ENCODE measurements at places on chromosomes 5 and 9. TPM values are rescaled to one million over a fixed set of nuclear protein-coding genes. Genes with fewer than 3 reads are reported as not detected.
A peak's percentile ranks its signal among the peaks of the same experiment; 100 is the strongest.

GRCh38 chr9:7130266-7130820 lies 372.6 kb downstream of the KDM4C start:
- no peaks in the 10 kb centered on the region for H3K27me3 ChIP-seq
- no peaks in the 10 kb centered on the region for H3K36me3 ChIP-seq
- no peak for DNase-seq
- no peak overlapping the region for H3K4me3 ChIP-seq
- H3K27ac ChIP-seq, result no peak overlapping the region

DNA sequence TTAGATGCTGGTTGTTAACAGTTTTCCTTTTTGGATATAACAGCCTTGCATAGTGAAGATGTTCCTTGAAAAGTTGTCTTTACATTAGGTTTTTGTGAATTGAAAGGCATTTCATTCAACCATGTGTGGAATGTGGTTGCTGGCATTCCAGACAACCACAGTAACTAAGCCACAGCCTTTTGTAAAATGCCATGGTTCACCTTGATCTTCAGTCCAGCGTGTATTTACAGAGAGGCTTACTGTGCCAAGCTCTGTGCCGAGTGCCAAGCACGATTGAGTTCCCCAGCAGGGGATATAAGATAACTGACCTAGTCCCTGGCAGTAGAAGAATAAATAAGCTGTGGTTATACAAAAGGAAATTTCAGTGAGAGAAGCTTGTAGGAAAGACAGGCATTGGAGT lies 4.9 kb downstream of the EXOSC2 start:
- DNase-seq, result no peak
- H3K4me3 ChIP-seq, result no peak overlapping the region
- H3K36me3 ChIP-seq, result peaks cover 57% of the 10 kb centered on the region
- peak overlapping the region; percentile 34 for H3K27ac ChIP-seq
- peaks cover 28% of the 10 kb centered on the region for H3K4me1 ChIP-seq
- H3K27me3 ChIP-seq, result no peaks in the 10 kb centered on the region

- H3K27ac ChIP-seq, result no peak overlapping the region
- no peaks in the 10 kb centered on the region for H3K36me3 ChIP-seq
- no peaks in the 10 kb centered on the region for H3K27me3 ChIP-seq
- H3K4me1 ChIP-seq, result no peaks in the 10 kb centered on the region
- H3K4me3 ChIP-seq, result no peak overlapping the region
These were observed 146.0 kb upstream of the NMUR2 start for GRCh38 chr5:152551061-152551460.

Gene SH3PXD2B
- 58.3 TPM for total RNA-seq

DNA sequence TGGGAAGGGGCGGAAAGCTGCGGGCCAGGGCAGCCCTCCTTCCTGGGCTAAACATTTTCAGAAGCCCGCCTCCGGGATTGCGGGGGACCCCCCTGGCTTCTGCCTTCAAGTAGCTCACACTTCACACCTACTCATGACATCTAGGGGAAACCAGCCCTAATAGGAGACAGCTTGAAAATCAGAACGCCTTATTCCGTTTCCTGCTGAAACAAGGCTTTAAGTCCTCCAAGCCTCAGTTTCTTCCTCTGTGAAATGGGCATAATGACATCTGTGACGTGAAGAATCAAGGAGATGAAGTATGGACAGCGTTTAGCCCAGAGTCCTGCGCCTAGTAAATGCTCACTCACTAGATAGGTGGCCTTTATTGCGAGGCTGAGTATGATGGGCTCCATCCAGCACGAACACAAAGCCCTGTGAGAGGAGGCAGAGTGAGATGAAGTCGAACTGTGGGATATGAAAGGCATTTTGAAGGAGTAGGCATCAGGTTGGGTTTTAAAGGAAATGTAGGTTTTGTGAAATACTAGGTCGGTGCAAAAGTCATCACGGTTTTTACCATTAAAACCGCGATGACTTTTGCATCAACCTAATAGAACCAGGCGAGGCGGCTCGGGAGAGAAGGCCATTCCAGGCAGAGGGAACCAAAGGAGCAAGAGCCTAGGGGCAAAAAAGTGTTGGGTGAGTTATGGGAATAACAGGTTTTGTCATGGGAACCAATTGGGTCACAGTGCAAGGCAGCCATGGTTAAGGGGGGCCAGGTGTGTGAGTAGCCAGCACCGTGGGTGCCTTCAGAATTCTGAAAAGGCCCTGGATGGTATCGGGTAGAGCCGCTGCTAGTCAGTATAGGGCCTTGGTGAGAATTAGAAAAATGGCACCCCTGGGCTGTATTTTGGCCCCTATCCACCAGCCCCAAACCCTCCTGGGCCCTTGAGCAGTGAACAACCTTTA lies 1.0 kb upstream of the TSC1 start:
- peak overlapping the region; percentile 99 for H3K4me3 ChIP-seq
- peak overlapping the region; percentile 97 for H3K27ac ChIP-seq
- peaks cover 31% of the 10 kb centered on the region for H3K4me1 ChIP-seq

Gene TMOD1
- total RNA-seq, result not detected

DNA sequence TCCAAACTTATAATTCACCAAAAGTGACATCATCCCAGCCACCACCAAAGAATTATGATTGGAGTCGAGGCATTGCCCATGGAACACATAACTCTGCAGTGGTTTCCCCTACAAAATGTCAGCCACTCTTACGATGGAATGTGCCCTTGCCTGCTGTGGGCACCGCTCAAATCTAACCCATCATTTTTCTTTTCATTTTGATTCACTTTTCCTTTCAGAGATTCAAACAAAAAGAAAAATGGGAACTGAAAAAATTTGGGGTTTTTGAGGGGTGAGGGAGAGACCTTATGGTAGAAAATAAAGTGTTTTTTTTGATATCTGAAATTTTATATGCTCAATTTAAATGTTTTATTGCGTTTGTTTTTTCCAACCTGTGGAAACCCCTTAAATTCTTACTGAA lies 28.1 kb downstream of the SMARCA2 start:
- no peaks in the 10 kb centered on the region for H3K27me3 ChIP-seq
- H3K4me1 ChIP-seq, result no peaks in the 10 kb centered on the region
- no peak for DNase-seq
- H3K4me3 ChIP-seq, result no peak overlapping the region
- no peak overlapping the region for H3K27ac ChIP-seq
- peaks cover 32% of the 10 kb centered on the region for H3K36me3 ChIP-seq

Gene RELL2
- 5.1 TPM for total RNA-seq

Gene TTLL11
- 8.0 TPM for total RNA-seq

Gene KIF12
- total RNA-seq, result not detected

Gene RGS7BP
- under 0.01 TPM for total RNA-seq

Gene TLX3
- total RNA-seq, result not detected

DNA sequence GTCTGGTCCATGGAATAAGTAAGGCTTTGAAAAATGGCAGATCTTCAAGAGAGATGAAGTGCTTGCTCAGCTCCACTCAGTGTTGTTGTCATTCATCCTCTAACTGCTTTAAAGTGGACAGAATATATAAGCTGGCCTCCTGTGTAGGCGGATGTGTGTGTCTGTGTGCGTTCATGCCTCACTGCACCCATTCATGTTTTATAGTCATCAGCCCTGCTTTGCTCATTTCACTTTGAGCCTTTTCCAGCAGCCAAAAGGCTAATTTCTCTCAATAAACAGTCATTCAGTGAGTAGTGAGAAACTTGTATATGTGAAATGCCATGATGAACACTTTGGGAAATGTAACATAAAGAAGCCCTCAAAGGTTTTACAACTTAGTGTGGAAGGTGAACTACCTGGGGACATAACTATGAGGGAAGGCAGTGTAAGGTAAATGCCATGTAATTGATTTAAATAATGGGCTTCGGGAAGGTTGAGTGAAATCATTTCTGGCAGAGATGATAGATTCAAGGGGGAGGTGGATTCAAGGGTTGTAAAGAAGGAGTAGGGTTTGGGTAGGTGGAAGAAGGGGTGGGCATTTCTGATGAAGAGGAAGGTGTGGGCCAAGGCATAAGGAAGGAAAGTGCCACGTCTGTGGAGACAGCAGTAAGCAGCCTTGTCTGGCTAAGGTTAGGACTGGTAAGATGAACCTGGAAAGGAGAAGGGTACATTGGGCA lies 15.7 kb downstream of the TTC23L start:
- no peak overlapping the region for H3K4me3 ChIP-seq
- no peaks in the 10 kb centered on the region for H3K27me3 ChIP-seq
- no peak for DNase-seq
- H3K36me3 ChIP-seq, result no peaks in the 10 kb centered on the region
- H3K27ac ChIP-seq, result no peak overlapping the region

DNA sequence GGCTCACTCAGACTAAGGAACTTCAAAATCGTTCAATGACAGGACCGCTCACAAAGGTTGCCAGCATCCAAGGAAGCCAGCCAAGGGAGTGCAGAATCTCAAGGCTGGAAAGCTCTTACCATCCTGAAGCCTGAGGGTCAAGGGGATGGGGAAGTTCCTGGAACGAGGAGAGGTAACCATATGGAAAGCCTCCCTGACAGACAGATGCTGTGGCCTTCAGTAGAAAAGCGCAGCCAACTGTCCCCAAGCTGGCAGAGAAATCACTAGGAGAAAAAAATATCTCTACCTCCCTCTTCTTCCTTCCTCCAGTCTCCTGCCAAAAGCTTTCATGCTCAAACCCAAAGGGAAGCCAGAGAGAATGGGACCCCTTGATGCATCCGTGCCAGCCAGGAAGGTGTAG lies 90.5 kb upstream of the RANBP3L start:
- peak; percentile 38 for DNase-seq
- H3K36me3 ChIP-seq, result no peaks in the 10 kb centered on the region
- H3K4me3 ChIP-seq, result no peak overlapping the region
- H3K4me1 ChIP-seq, result peaks cover 30% of the 10 kb centered on the region
- H3K27me3 ChIP-seq, result no peaks in the 10 kb centered on the region
- no peak overlapping the region for H3K27ac ChIP-seq

Gene CBY3
- total RNA-seq, result not detected

DNA sequence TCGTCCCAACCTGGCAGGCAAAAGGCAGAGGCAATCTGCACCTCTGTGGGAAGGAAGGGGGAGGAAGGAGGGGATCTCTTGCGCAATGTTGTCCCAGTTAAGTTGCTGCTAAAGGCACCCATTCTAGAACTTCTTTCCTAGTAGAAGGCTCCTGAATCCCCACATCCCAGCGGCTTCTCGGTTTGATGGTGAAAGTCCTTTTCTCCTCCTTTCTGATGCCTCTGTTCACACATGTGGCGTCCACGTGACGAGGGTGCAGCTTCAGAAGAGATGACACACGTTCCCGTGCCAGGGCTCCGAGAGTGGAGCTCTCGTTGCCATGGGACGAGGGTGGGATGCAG lies 96.9 kb upstream of the FCN2 start:
- peaks cover 93% of the 10 kb centered on the region for H3K36me3 ChIP-seq
- H3K27me3 ChIP-seq, result no peaks in the 10 kb centered on the region
- H3K27ac ChIP-seq, result no peak overlapping the region
- DNase-seq, result peak; percentile 87
- no peak overlapping the region for H3K4me3 ChIP-seq
- H3K4me1 ChIP-seq, result no peaks in the 10 kb centered on the region

Gene CER1
- not detected for total RNA-seq

DNA sequence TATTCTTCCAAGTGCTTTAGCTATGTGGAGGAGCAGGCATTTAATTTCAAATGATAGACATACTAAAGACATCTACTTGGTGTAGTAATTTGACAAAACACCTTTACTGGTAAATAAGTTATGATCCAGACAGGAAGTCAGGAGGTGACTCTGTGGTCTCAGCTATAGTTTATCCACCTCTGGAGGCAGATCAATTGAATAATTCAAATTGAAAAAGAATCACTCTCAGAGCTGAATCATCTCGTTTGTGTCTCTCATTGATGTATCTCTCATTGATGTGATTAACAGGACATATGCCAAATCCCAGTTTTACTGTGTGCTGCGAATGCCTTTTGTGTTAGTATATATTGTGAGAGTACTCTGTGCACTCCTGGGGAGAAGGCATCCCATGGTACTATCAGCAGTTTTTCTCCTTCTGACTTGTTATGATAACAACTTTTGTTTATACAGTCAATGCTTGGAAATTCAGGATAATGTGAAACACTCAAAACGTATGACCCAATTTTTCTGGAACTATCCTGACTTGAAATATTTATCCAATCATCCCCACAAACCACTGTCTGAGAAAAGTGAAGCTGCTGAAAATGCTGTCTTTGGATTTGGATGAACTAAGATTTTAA lies 48.5 kb upstream of the DAB2 start:
- H3K36me3 ChIP-seq, result no peaks in the 10 kb centered on the region
- H3K4me3 ChIP-seq, result no peak overlapping the region
- H3K27me3 ChIP-seq, result no peaks in the 10 kb centered on the region
- DNase-seq, result peak; percentile 41
- H3K27ac ChIP-seq, result peak overlapping the region; percentile 81

DNA sequence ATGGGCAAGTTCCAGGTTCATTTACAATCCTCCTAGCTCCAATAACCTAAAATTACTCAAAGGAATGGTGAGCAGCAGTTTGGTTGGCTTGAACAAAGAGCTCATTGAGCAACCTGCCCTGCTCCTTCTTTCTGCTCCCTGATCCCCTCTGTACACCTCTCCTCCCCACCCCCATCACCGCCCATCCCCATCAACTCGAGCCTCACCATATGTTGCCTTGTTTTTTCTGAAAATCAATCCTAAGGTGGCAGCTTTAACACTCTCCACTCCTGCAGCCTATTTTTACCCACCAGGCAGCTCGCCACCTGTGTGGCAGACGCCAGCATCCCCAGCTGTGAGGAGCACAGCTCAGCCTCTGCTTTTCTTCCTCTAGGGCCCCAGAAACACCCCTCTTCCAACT lies 533.4 kb upstream of the BRINP1 start:
- H3K27ac ChIP-seq, result no peak overlapping the region
- no peaks in the 10 kb centered on the region for H3K27me3 ChIP-seq
- no peak overlapping the region for H3K4me3 ChIP-seq
- no peaks in the 10 kb centered on the region for H3K36me3 ChIP-seq
- DNase-seq, result no peak
- H3K4me1 ChIP-seq, result no peaks in the 10 kb centered on the region

DNA sequence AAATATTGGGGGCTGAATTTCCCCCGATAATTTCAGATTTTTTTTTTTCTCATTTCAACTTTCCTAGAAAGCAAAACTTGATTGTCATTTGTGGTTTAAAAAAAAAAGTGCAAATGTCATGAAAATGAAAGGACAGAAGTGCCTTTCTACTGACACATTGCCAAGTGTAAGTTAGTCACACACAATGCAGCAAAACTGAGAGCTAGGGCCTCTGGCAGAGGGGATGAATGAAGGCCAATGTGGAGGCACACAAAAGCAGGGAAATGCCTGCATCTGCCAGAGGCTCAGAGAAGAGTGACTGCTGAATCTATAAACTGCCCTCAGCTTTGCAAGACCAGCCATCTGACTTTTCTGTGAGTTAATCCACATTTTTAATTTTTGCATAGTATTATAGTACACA lies 6.8 kb upstream of the IFNA5 start:
- H3K27ac ChIP-seq, result no peak overlapping the region
- peaks cover 53% of the 10 kb centered on the region for H3K27me3 ChIP-seq
- H3K36me3 ChIP-seq, result no peaks in the 10 kb centered on the region
- DNase-seq, result no peak
- H3K4me1 ChIP-seq, result no peaks in the 10 kb centered on the region

All from osteoblast (primary cell).